Esophagus squamous epithelium (tissue), 5 donors: ENCODE measurements at places on chromosomes 7 and 10. TPM values are rescaled to one million over a fixed set of nuclear protein-coding genes. Genes with fewer than 3 reads are reported as not detected.
A peak's percentile ranks its signal among the peaks of the same experiment; 100 is the strongest.

SPACDR gene
- not detected for total RNA-seq

DNA sequence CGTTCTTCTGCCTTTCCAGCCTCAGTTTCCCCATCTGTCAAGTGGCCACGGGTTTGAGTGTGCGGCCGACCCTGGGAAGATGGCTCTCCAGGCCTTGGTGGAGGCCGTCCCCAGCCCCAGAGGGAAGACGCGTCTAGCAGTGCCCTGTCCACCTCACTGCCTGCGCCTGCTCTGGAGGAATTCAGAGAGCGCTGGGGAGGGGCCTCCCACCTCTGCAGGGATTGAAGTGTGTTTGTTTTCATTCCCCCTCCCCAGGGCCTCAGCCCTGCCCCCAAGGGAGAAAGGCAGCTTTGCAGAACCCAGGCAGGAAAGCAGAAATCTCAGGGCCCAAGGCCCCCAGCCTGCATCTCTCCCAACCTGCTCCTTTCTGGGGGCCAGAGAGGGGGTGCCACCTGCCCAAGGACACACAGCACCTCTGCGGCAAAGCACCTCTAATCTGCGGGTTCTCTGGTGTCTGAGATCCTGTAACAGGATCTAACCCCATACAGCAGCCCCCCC is 91.0 kb downstream of the MICALL2 start:
- peaks cover 11% of the 10 kb centered on the region for H3K4me1 ChIP-seq
- H3K27me3 ChIP-seq: peaks cover 91% of the 10 kb centered on the region
- no peak overlapping the region for H3K27ac ChIP-seq
- no peak for DNase-seq
- no peaks in the 10 kb centered on the region for H3K36me3 ChIP-seq

DNA sequence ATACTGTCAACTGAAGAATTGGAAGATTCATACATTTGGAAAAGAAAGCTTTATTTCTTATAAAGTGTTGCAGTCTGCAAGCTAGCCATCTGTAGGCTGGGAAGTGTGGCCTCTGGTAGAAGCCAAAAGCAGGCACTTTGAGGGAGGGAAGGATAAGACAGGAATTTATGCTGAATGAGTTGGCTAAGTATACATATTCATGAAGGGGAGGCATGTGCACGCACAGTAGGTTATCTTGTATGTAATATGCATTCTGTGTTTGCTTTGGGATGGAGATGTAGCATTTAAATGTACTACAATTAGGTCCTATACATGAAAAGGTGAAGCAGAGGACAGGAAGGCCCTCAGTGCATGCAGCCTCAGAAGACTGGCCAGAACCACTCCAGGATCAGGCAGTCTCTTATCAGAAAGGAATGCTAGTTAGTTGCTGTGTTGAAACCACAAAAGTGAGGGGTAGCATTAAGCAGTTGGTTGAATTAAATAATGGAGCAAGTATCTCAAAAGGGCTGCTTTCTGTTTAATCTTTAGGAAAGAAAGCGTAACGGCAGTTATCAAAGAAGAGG is 40.9 kb downstream of the MYO3A start:
- no peak for DNase-seq
- no peak overlapping the region for H3K27ac ChIP-seq
- H3K4me1 ChIP-seq: no peaks in the 10 kb centered on the region

- H3K36me3 ChIP-seq: no peaks in the 10 kb centered on the region
- H3K27ac ChIP-seq: no peak overlapping the region
- no peaks in the 10 kb centered on the region for H3K4me1 ChIP-seq
- no peak for DNase-seq
- no peak overlapping the region for H3K4me3 ChIP-seq
- no peaks in the 10 kb centered on the region for H3K27me3 ChIP-seq
These were observed 37.6 kb upstream of the MYL10 start for GRCh38 chr7:101666741-101667140.

GRCh38 chr7:25549271-25549921 is 321.1 kb upstream of the NPVF start:
- no peak for DNase-seq
- no peak overlapping the region for H3K4me3 ChIP-seq
- no peak overlapping the region for H3K27ac ChIP-seq
- peaks cover 7% of the 10 kb centered on the region for H3K4me1 ChIP-seq
- H3K36me3 ChIP-seq: no peaks in the 10 kb centered on the region
- H3K27me3 ChIP-seq: no peaks in the 10 kb centered on the region

EPHB6 gene
- total RNA-seq: 19.0 TPM

DNA sequence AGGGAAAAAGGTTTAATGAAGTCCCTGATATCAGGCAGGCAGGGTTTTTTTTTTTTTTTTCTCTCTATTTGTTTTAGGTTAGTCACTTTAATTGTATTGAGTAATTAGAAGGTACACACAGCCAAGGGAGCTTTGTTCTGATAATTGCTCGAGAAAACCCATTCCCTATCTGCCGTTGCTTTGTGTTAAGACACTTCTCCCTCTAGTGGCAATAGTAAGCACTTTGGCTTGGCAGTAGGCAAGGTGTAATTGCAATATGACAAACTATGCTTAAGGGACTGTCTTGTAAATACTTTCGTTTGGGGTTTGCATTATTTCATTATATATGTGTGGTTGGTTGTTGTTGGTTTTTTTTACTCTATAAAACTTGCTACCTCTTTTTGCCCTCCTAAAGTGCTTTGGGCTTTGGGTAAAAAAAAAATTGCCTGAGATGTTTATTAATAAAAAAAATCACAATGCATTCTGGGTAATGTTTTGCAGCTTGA is 113.4 kb downstream of the BTRC start:
- no peak for DNase-seq
- H3K36me3 ChIP-seq: no peaks in the 10 kb centered on the region
- no peak overlapping the region for H3K27ac ChIP-seq
- H3K4me1 ChIP-seq: no peaks in the 10 kb centered on the region

ABCF2 gene
- total RNA-seq: 37.3 TPM

DNA sequence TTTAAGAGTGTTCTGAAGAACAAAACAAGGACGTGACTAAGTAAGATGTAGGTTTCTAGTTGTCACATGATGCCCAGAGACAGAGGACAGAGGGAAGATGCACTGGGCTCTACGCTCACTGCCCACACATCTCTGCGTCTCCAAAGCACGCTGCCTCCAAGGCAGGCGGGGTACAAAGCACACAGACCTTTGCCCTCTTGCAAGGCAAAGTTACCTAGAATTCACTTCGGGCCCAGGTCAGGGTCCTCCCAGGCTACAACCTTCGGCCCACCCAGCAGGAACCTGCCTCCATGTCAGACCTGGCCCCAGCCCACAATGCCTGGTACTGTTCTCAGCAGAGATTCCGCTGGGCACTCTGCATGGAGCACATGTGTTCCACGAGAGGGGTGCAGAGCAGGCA is 26.5 kb downstream of the GRB10 start:
- DNase-seq: no peak
- H3K36me3 ChIP-seq: no peaks in the 10 kb centered on the region
- H3K4me1 ChIP-seq: no peaks in the 10 kb centered on the region
- no peak overlapping the region for H3K4me3 ChIP-seq
- H3K27ac ChIP-seq: no peak overlapping the region

DNA sequence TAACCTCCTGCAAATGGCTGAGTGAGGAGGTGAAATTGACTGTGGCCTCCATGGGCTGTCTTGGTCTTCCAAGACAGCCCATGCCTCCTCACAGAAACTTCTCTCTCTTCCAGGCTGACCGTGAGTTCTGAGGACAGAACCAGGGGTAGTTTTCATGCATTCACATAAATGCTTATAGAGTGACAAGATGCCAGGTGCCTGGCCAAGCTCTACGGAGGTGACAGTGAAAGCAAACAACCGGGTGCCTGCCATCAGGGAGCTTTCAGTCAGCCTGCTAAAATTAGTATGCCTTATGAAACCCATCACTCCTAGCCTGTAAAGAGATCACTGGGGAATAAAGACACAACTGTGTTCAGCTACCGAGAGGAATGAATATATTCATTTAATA is 919 bp upstream of the RHOBTB1 start:
- peak overlapping the region; percentile 74 for H3K4me3 ChIP-seq
- DNase-seq: no peak
- peaks cover 27% of the 10 kb centered on the region for H3K4me1 ChIP-seq
- no peaks in the 10 kb centered on the region for H3K36me3 ChIP-seq

DNA sequence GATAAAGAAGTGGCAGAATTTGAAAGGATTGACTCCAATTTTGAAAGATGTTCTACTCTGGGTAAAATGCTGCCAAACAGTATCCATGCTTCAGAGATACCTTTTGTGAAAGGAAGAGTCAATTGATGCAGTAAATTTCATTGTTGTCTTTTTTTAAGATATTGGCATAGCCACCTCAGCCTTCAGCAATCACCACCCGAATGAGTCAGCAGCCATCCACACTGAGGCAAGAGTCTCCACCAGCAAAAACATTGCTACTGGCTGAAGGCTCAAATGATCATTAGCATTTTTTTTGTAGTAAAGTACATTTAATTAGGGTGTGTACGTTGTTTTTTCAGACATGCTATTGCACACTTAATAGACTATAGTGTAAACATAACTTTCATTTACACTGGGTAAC is 31.7 kb upstream of the CYP26C1 start:
- H3K4me3 ChIP-seq: no peak overlapping the region
- no peaks in the 10 kb centered on the region for H3K27me3 ChIP-seq
- no peak overlapping the region for H3K27ac ChIP-seq
- no peaks in the 10 kb centered on the region for H3K4me1 ChIP-seq
- H3K36me3 ChIP-seq: peaks cover 13% of the 10 kb centered on the region

DNA sequence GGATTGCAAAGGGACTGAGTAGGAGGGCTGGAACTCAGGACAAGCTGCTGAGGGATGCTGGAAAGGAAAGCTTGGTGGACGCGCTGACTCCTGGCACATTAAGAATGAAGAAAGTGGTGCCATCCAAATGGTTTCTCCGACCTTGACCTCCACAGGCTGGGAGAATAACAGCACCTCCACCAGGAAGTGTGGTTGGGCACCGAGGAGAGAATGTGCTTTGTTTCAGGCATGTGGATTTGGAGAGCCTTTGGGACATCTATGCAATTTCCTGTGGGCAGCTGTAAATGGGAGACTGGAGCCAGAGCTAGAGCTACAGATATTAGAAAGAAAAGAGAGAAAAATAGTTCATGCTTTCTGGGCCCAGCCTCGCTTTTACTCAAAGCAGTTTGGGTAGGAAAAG is 29.8 kb upstream of the HABP2 start:
- H3K27ac ChIP-seq: no peak overlapping the region
- no peaks in the 10 kb centered on the region for H3K36me3 ChIP-seq
- no peaks in the 10 kb centered on the region for H3K27me3 ChIP-seq
- no peak for DNase-seq
- H3K4me3 ChIP-seq: no peak overlapping the region

DNA sequence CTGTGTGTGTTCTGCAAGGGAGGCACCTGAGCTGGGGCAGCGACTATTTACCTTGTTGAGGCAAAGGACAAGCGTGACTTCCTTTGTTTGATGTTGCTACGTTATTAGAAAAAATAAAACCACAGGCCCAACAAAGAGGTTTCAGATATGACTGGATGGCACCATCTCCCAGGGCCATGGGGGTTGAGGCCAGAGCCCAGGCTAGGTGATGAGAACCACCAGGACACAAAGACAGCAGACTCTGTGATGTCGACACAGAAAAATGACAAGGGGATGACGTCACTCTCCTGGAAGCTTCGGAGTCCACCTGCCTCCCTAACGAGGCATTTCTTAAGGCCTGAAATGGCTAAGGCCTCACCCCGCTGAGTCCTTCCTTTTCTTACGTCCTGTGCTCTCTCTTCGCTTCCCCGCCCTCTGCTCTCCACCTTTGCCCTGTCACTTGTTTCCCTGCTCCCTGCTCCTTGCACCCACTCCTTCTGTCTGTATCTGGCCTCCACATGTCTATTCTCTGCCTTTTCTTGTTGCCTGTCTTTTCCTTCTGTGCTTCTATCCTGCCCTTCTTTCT is 83.0 kb upstream of the ADRB1 start:
- no peak for DNase-seq
- H3K27me3 ChIP-seq: no peaks in the 10 kb centered on the region
- H3K36me3 ChIP-seq: no peaks in the 10 kb centered on the region
- peaks cover 36% of the 10 kb centered on the region for H3K4me1 ChIP-seq
- H3K27ac ChIP-seq: peak overlapping the region; percentile 18

- DNase-seq: no peak
- no peak overlapping the region for H3K4me3 ChIP-seq
- no peak overlapping the region for H3K27ac ChIP-seq
- no peaks in the 10 kb centered on the region for H3K4me1 ChIP-seq
These were observed 78.4 kb upstream of the MEOX2 start for GRCh38 chr7:15764851-15765382.

LIPM gene
- total RNA-seq: not detected
